ENCODE measurements at places on chromosomes 16 and 17.

DNA sequence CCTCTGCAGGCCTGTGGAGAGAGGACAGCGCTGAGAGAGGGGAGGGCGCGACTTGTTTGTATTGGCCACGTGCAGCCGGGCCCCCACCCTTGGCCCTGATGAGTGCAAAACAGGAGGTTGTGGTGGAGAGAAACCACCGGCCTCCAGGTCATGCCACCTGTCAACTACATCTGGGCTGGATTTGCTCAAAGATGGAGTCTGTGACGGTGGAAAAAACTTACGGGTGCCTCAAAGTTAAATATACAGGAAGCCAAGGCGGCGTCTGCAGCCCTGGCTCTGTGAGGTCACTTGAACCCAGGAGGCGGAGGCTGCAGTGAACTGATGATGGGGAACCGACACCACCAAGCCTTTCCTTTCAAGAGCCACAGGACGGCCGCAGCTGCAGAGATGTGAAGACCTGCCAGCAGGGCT lies 15.7 kb downstream of the C16orf74 start:
- DNase-seq = no peak

GRCh38 chr16:12254566-12254965 lies 278.0 kb downstream of the SNX29 start:
- DNase-seq = no peak

- DNase-seq = no peak
Observed at GRCh38 chr16:15466886-15467781, 32.7 kb downstream of the BMERB1 start.

- DNase-seq = no peak
Observed at GRCh38 chr16:4392382-4393239, 21.0 kb downstream of the VASN start.

DNA sequence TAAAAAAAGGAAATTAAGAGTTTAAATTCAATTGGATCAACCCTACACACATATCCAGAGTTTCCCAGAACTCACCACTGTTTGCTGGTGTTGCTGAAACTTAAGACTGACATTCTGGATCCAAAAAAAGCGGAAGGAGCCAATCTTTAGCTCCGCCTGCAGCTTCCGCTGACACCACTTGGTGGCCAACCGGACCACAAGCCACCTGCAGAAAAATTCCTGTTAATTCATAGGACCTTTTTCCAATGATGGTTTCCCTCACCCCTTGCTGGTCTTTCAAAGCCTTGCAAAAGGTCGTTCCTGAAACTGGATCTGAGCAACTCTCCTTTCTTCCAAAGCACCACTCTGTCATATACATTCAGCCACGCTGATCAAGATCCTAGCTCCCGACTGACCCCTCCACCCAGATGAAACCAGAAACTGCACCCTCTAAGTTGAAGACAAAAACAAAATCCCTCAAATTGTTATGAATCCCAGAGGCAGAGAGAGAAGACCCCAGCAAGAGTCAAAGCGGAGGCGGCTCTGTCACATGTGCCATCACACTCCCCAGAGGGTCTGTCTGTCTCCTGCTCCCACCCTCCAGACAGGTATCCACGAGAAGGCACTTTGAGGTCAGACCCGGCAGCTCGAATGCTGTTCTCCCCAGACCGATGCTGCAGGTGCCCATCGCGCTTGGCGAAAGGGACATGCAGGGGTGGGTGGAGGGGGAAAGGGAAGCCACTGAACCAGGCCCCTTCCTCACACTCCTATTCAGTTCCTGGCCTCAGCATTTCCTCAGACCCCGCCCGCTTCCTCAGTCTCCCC lies 773 bp downstream of the BLTP2 start:
- DNase-seq = no peak

- no peak for DNase-seq
Observed at GRCh38 chr16:85403693-85404092, 209.4 kb upstream of the GSE1 start.

DNA sequence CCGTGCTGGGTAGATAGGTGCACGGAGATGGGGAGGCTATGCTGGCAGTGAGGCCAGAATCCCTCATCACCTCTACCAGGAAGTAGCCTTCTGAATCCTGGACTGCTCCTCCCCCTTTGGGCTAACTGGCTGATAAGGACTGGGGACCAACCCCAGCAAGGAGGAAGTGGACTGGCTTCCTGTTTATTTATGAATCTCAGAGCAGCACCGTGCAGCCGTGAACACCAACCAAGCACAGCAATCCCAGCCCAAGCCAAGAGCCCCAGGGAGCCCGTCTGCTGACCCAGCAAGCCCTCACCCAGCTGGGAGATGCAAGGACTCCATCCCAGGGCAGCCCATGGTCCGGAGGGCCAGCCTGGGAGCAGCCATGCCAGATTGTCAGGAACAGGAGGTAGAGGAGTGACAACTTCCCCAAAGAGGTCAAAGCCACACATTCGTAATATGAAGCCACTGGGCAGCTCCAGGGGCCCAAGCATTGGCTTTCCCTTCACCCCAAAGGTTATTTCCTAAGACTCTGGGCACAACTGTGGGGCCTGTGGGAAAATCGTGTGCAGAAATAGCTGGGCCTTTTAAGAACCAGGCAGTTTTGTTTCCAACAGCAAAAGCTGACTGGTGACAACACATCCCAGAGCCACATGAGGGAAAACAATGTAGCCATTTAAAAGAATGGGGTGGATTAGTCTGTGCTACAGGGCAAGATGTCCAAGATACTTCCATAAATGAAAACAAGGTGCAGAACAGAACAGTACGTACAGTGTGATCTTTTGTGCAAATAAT lies 23.9 kb downstream of the PHB1 start:
- DNase-seq = no peak

DNA sequence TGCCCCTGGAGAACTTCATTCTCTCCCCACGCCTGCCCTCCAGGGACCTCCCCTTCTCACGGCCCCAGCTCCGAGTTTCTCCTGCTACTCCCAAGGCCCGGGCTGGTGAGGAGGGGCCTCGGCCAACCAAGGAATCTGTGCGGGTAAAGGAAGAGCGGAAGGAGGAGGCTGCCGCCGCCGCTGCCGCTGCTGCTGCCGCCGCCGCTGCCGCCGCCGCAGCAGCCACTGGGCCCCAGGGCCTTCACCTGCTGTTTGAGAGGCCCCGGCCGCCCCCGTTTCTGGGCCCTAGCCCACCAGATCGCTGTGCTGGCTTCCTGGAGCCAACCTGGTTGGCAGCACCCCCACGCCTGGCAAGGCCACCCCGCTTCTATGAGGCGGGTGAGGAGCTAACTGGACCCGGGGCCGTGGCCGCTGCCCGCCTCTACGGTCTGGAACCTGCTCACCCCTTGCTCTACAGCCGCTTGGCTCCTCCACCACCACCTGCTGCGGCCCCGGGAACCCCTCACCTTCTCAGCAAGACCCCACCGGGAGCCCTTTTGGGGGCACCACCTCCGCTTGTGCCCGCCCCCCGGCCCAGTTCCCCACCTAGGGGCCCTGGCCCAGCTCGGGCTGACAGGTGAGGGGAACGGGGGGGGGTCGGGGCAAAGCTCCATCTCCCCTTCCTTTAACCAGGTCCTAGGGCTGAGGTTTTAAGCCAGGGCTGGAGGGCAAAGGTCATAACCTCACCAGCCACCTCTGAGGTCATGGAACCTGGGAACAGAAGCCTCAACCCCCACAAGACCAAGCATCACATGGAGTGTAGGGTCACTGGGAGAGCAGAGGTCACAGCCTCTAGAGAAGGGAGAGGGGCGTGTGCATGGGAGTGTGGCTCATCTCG lies 11.0 kb downstream of the FBRS start:
- DNase-seq = no peak

DNA sequence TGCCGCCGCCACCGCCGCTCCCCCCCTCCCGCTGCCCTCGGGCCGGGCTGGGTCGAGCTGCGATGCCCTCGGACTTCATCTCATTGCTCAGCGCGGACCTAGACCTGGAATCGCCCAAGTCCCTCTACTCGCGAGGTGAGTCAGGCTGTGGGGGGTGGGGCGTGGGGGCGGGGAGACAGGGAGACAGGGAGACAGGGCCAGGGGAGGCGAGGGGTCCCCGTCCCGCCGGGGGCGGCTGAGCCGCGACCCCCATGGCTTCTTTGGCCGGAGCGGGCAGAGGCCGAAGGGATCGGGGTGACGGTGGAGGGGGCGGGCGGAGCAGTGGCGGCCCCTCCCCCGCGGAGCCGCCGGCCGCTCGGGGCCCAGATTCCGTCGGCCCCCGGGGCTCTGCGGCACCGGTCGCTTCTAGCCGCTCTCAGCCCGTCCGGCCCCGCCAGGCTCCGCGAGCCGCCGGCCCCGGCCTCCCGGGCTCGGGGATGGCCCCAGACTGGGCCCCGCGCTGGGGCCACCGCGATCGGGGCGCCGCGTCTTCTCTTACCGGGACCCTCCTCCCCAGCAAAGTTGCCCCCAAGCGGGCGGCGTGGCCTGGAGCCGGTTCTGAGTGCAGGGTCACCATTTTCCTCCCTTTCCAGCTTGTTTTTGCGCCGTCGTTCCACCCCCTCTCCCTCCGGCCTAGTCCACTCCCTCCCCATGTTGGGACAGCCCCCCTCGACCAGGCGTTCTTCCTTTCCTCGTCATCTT lies 644 bp downstream of the NFAT5 start:
- DNase-seq = no peak

GRCh38 chr17:78995022-78995760 lies 14.4 kb downstream of the CANT1 start:
- DNase-seq = no peak

DNA sequence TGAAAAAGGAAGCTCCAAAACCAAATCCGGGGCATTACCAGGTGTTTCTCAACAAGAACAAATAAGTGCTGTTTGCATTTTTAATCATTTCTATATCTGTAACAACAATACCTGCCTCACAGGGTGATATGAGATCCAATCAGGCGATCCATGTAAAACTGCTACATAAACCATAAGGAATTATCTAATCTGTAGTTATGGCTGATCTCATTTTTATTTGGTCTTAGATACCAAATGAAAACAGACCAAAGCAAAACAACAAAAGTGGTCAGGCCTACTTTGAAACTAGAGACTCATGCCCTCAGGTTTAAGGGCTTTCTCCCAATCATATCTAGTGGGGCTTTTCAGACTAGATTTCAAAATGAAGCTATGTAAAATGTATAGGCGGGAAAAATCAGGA lies 28.3 kb downstream of the XPO6 start:
- no peak for DNase-seq

DNA sequence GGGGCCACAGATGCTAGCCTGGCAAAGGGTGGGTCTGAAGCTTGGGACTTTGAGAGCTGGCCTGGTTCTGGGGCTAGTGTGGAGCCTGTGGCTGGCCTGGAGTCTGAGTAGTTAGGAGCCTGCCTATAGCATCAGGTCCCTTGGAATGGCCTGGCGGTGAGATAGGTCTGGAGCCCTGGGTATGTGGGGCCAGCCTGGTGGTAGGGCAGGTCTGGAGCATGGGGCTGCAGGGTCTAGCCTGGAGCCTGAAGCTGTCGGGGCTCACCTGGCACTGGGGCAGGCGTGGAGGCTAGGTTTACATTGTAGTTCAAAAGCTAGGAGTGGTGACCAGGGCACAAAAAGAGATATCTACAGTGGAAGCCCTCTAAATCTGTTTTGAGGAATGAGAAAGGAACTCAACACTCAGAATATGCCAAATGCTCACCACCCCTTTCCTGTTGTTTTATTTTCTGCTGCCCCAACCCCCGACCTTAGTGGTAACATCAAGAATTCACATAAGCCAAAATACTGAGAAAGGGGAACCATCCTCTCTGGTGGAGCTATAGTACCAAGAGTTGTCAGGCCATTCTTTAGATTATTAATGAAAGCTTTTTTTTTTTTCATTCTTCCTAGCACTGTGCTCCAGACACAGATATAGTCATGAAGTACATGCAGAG lies 100.3 kb downstream of the TANC2 start:
- no peak for DNase-seq

GRCh38 chr17:27293359-27293897 lies 486 bp upstream of the WSB1 start:
- no peak for DNase-seq

DNA sequence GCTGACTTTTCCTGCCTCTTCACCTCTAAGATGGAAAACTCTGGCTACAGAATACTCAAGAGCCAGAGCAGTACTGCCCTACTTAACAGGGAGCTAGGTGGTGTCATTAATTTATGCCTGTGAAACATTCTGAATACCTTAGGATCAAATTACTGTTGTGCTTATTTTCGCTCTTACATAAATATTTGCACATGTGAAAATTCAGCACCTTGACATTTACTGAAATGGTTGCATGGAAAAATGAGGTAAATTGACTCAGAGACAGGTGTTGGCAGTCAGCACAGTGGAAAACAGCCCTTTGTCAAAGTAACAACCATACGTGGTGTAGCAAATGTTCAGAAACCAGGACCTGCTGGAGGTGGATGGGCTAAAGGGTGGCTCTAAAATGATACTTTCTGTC lies 193.6 kb downstream of the CDH8 start:
- DNase-seq = peak; percentile 87

DNA sequence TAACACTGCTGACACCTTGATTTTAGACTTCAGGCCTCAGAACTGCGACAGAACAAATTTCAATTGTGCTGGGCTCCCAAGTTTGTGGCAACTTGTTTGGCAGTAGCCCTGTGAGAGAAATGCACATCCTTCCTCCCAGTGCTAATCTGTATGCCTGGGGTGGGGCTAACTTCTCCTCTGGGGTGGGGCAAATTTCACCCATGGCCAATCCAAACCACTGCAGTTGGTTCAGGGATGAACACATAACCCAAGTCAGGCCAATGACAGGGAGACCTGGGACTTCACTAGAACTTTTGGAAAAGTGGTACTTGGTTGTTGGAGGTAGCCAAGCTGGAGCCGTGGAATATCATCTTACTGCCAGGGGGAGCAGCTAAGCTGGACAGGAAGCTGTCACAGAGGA lies 56.3 kb downstream of the ABCC6 start:
- no peak for DNase-seq

GRCh38 chr17:83036666-83037065 lies 42.7 kb upstream of the METRNL start:
- DNase-seq = no peak

DNA sequence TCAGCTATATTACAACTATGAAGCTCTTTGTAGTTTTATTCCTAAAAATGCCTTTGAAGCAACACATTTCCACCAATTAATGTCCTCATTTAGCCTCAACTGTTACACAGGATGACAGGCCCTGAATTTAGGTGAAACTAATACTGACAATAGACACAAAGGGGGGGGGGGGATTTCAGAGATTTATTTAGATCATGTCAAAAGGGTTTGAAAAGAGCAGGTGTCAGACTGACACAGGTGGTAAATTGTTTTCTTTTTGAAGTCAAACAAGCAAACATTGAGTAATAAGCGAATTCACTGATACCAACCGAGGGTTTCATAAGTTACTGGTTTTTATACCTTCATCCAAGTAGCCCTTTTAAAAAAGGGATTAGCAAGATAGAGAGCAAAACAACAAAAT lies 40.8 kb downstream of the KANSL1 start:
- no peak for DNase-seq

DNA sequence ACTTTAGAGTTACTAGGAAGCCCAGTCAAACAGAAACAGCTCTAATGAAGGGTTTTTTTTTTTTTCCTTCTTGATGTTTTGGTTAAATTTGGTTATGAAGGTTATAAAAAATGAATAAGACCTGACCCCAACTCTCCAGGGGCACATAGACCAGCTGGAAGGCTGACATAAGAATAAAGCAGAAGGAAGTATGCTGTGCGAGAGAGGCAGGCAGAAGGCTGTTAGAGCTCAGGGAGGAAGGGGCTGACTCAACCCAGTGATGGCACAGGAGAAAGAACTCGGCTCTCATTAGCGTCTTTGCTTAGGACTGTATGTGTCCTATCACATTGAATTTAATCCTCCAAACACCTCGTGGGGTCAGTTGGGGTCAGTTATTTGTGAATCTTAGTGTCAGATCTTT lies 474.6 kb downstream of the PMP22 start:
- no peak for DNase-seq

GRCh38 chr16:11675561-11676511 lies 7.6 kb downstream of the SNN start:
- DNase-seq = no peak
